ENCODE measurements at places on chromosomes 4 and X.

- DNase-seq, result no peak
These were observed 77.9 kb upstream of the AFF2 start for GRCh38 chrX:148422526-148422925.

- no peak for DNase-seq
These were observed 119.5 kb upstream of the EPHA5 start for GRCh38 chr4:65789805-65790204.

DNA sequence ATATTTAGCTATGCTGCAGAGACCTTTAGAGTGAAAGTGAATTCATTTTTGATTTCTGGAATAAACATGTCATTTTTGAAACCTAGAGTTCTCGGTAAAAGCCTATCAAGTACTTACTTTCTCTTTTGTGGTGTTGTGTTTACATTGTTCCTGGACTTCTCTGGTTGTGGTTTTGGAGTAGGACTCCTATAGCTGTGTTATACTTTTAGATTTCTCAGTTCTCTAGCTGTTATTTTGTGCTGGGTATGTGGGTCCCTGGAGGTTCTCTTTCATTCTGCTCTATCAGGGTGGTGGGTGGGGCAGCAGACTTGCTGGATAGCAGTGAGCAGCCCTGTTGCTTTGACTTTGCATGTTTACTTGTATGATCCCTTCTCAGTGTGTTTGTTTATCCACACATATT lies 25.6 kb upstream of the MSMO1 start:
- DNase-seq, result peak; percentile 15

DNA sequence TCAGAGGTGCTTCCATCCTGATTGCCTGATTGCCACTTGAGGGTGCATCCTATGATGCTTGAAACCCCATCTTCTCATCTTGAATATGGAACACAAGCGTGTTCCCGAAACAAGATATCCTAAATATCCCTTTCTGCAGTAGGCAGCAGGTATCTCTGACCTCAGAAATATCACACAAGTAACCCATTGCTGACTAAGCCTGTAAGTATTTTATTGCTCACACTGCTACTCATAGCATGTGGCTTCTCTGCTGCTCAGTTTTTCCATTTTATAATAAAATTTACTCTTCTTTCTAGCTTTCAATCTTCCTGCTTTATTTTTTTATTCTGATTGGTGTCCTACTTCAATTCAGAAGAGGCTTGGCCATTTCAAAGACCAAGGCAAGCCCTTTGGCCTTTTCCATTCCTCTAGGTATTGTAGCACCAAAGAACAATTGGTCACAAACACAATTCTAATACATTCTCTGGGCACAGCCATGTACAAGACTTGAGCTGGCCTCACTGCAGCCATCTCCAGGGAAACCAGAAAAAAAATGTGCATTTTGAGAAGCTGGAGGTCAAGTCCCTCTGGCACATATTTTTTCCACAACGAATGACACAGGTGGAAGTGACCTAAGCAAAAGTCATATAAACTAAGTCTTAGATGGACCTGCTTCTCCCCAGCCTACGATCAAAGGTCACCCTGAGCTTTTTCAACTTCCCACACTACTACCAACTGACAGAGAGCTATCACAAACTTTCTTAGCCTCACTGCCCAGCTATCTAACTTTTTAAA lies 107.0 kb downstream of the OR13H1 start:
- DNase-seq, result no peak

DNA sequence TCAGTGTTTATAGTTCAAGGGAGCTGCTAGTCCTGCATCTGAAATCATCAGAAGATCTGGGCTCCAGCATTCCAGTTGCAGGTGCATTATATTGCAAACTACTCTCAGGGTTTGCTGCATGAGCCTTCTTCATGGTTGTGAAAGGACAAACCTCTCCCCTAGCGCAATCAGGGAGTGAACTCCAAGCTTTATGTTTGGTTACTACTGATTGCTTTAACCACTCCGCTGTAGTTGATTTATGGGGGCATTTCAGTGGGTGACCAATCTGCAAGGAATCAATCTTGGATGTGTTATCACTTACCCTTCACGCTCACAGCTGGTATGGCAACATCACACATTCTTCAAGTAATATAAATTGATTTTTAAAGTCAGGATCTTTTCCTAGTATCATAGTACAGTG lies 552.1 kb downstream of the SPOCK3 start:
- DNase-seq, result no peak

- DNase-seq, result no peak
These were observed 57.1 kb upstream of the ATXN3L start for GRCh38 chrX:13376857-13377549.

GRCh38 chrX:135974279-135974856 lies 580 bp upstream of the MMGT1 start:
- peak; percentile 80 for DNase-seq

DNA sequence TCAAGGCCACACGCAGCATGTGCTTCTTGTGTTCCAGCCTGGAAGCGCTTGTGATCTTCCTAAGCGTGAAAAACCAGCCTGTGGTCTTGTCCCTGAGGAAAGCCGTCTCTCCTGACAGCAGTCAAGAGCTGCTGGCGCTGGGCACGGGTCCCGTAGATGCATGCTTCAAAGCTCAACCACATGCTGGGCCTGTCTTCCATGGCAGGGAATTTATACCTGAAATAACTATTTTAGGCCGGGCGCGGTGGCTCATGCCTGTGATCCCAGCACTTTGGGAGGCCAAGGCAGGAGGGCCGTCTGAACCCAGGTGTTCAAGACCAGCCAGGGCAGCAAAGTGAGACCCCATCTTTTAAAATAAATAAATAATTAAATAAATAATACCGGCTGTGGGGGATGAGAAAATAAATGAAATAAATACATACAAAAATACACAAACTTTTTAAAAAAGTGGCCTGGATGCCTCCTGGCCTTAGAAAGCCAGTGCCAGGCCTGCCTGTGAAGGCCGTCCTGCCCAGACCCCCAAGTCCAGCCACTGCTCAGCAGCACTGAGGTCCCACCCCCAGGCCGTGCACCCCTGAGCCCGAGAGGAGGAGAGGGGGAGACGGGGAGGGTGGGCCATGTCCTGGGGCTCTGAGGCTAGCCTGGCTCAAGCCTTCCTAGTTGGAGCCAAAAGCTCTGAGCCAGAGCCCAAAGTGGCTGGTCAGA lies 10.4 kb downstream of the LRPAP1 start:
- DNase-seq, result no peak

- no peak for DNase-seq
These were observed 170.3 kb upstream of the PUDP start for GRCh38 chrX:7318241-7318640.

- no peak for DNase-seq
These were observed 87.3 kb upstream of the DHRSX start for GRCh38 chrX:2588049-2588448.

- DNase-seq, result no peak
These were observed 775.2 kb upstream of the POU3F4 start for GRCh38 chrX:82732861-82733260.

DNA sequence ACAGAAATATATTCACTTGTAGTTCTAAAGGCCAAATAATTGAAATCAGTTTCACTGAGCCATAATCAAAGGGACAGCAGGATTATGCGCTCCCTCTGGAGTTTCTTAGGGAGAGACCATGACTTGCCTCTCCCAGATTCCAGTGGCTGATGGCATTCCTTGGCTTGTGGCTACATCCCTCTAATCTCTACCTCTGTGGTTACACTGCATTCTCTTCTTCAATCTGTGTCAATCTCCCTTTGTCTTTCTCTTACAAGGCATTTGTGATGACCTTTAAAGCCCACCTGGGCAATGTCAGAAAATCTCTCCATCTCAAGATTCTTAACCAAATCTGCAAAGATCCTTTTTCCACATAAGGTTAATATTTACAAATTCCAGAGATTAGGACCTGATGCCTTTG lies 260.2 kb downstream of the UNC5C start:
- no peak for DNase-seq

DNA sequence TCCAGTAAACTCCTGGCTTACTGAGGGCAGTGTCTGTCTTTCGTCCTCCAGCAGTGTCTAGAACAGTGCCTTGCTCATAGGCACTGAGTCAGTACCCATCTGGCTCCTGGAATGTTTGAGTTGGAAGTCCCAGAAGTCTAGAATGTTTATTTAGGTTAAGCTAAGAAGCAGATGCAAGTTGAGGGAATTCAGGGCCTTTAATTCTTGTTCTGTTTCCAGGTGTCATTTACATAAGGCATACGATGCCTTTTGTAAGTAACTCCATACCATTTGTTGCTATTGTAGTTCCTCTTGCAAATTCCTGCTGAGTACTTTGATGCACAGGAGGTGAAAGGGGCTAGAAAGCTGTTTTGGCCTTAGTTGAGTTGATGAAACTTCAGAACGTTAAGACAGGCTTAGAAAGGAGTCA lies 22.2 kb downstream of the ARHGAP10 start:
- DNase-seq, result no peak

DNA sequence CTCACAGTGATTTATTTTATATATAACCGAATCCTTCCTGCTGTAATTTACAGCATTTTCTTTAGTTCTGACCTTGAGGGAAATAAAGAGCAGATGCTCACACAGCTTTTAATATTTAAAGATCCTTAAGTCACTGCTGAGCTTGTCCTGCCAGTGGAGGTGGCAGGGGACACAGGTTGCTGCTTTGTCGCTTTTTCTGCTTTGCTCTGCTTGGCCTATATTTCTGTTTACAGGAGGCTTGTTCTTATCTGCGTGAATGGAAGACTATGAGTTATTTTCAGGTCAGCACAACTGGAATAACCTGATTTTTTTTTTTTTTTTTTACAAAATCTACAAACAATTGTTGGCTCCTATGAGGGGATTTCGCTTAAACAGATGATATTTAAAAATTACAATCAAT lies 2.3 kb downstream of the TXK start:
- no peak for DNase-seq

- no peak for DNase-seq
These were observed 46.0 kb downstream of the MAOA start for GRCh38 chrX:43702079-43702524.

DNA sequence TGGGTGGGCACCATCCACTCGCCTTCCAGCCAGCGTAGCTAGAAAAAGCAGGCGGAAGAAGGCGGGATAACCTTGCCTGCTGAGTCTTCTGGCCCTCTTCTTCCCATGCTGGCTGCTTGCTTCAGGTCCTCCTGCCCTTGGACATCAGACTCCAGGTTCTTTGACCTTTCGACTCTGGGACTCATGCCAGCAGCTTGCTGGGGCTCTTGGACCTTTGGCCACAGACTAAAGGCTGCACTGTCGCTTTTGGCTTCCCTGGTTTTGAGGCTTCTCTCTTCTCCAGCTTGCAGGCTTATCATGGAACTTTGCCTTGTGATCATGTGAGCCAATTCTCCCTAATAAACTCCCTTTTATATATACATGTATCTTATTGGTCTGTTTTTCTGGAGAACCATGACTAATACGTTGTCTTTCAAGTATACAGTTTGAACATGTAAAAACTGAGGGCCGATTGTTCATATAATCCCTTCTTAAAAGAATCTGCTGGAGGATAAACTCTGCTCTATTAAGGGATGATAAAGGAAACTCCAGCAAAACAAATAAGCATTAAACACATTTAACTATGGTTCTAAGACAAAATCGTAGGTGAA lies 116.6 kb upstream of the LCORL start:
- DNase-seq, result no peak

GRCh38 chrX:19968276-19968675 lies 22.6 kb downstream of the BCLAF3 start:
- DNase-seq, result no peak

DNA sequence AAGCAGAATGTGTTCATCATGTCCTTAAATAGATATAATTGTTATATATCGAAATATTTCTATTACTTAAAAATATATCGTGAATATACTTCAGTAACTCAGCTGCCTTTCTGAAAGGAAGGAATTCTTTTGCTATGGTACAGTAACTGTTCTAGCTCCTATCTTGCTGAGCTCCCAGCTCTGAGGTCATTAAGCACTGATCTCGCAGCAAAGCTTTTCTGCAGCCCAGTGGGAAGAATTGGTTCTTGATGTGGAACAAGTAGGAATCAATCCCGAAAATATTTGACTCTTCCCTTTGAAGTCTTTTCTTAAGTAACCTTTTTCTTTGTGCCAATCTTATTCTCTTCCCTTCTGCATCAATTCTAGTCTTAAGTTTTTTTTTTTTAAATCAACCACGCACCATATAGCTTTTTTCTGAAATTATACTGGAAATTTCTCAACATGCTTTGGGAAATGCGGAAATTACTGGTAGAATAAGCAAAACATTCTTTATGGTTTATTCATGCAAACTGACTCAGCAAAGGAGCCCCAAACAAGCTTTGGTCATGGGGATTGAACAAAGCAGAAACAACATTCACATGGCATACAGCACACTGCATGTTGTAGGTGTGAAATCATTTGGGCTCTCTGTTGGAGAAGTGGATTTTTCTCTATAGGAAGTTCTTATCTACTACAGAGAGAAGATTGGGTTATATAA lies 428.9 kb upstream of the GNPDA2 start:
- no peak for DNase-seq

DNA sequence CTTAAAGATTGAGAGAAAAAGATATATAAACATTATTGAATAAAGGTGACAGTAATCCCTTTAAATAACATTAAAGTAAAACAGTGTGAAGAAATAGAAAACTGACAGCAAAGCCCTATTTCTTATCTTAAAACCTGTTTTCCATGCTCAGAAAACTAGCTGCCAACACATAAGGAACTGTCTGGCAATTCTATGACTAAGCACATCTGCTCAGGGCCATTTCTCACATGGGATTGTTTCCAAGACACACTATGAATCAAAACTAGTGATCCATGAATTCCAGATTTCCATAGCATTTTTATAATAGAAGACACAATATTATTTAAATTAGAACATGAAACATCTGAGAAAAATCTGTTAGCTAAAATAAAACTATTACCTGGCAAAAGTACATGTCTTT lies 113.4 kb downstream of the SCLT1 start:
- no peak for DNase-seq

DNA sequence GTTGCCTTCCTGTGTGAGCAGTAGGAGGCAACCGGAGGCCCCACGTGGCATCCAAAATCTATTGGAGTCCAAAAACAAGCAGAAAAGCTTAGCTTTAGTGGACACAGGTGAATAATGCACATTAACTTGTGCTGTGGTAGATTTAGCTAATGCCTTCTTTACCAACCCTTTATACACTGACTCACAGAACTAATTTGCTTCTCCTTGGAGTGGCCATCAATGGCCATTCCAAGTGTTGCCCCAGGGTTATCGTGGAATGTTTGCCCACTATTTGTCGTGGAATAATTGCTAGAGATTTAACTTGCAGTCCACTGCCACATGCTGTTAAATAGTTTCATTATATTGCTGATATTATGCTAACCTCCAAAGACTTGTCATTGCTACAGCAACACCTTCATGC lies 729.1 kb downstream of the STPG2 start:
- DNase-seq, result no peak

- DNase-seq, result no peak
These were observed 277.7 kb downstream of the NR3C2 start for GRCh38 chr4:148164557-148164956.

DNA sequence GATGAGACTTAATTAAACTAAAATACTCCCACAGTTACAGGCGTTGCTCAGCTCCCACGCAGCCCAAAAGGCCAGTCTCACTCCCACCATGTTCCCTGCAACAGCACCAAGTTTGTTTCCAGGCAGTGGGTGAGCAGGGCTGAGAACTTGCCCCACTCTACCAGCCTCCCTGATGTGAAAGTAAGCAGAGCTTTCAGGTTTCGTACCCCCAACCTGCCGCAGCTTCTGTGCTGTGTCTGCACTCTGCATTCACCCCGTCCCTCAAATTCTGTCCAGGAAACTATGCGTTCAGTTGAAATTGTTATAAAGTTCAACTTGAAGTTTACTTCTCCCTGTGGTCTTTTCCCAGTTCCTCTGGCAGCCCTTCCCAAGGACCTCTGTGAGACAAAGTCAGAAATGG lies 17.2 kb downstream of the GLUD2 start:
- DNase-seq, result no peak

GRCh38 chr4:6625256-6625655 lies 15.2 kb upstream of the MRFAP1 start:
- DNase-seq, result no peak

GRCh38 chrX:17459008-17459611 lies 84.1 kb downstream of the NHS start:
- DNase-seq, result no peak
